HAP-1 (cell line): ENCODE measurements at places on chromosomes 2 and 18.

- DNase-seq: no peak
Observed at GRCh38 chr2:26891-27290, 19.4 kb downstream of the FAM110C start.

DNA sequence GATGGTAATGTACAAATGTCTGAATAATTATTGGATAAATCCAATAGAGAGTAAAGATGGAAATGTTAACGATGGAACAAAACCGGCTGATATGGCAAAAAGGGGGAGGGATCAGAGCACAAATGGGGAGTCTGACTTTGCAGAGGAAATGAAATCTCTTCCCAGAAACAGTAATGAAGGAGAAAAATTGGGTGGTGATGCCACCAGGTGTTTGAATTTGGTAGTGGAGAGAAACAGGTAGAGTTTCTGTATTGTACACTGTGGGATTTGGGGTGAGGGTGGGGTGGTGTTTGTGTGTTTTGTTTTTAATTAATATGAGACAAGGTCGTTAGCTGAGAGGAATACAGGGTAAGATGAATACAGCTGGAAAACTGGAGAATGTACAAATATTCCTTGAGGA is 20.4 kb upstream of the XDH start:
- no peak for DNase-seq

GRCh38 chr2:98896944-98897343 is 39.1 kb downstream of the CRACDL start:
- no peak for DNase-seq

DNA sequence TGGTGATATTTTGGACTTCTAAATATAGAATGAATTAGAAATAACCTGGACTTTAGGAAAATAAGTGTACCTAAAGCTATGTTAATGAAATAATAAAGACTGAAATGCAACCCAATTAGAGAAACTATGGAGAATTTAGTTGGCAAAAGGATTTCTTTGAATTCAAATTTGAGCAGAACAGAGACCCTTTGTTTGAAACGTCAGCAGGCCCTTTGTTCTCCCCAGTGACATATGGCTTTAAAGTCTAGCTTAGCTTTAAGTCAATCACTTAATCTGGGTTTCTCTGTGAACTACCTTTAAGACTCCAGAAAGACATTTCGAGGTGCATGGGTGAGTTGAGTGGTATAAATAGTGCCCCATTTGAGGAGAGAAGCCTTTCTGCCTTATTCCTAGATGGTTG is 130.5 kb upstream of the CREB1 start:
- peak; percentile 65 for DNase-seq

DNA sequence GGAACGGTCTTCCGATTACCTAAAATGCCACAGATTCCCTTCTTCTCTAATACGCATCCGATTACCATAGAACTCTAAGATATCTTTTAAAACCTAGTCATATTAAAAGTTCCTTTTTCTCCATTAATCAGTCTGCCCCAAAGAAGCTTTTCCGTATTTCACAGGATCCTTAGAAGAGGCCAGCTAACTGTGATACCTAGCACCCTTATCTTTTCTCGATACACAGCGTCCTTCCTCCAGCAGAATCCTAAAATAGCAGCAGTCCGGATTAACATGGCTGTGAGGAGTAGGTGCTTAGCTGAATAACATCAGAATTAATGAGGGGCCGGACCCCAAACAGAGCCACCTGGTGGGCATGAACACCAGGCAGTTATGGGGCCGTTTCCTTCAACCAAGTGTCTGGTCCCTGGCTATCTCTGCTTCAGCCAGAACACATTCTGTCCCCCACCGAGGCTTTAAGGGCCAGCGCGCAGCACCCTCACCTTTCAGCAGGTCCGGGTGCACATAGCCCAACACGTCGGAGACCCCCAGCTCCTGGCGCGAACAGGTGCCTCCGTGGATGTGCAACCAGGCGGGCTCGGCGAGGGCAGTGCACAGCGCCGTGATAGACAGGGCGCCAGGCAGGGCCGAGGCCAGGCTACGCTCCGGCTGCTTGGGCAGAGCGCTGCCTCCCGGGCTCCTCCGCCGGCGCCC is 995 bp downstream of the TMEM127 start:
- peak; percentile 53 for DNase-seq

- no peak for DNase-seq
Observed at GRCh38 chr18:44927127-44927849, 246.6 kb downstream of the SETBP1 start.

DNA sequence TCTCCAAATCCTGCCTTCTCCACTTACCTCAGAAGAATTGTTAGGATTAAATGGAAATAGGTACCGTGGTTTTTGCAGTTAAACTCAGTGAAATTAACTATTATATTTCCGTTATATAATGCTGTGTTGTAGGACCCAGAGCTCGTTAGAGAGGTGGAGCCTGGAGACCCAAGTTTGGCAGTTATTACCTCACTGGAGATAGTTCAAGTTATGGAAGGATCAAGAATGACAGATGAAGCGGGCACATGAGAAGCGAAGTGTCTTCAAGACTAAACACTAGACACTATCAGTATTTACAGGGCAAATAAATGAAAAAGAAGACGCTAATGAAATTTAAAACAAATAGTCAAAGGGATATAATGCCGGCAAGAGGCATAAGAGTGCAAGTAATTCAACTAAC is 866 bp downstream of the CWC22 start:
- DNase-seq: no peak

DNA sequence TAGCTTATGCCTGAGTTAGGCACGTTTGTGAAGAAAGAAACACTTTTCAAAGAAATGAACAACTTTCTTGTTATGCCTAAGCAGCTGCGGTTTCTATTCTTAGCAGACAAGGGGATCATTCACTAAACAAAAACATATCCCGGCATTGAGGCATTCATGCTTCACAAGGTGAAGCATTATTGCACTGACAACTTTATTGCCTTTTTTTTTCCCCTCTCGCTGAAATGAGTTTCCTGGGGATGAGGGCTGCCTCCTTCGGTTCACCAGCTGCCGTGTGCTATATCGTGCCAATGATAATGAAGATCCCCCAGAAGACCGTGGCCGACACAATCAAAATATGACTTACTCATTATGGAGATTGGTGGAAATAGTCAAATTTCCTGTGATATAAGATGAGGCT is 288.2 kb upstream of the ST6GAL2 start:
- no peak for DNase-seq

GRCh38 chr2:217951521-217952247 is 51.1 kb downstream of the TNS1 start:
- DNase-seq: no peak

- DNase-seq: no peak
Observed at GRCh38 chr2:225558399-225559071, 159.0 kb downstream of the NYAP2 start.

GRCh38 chr2:237892984-237893595 is 33.7 kb downstream of the RAMP1 start:
- peak; percentile 21 for DNase-seq

DNA sequence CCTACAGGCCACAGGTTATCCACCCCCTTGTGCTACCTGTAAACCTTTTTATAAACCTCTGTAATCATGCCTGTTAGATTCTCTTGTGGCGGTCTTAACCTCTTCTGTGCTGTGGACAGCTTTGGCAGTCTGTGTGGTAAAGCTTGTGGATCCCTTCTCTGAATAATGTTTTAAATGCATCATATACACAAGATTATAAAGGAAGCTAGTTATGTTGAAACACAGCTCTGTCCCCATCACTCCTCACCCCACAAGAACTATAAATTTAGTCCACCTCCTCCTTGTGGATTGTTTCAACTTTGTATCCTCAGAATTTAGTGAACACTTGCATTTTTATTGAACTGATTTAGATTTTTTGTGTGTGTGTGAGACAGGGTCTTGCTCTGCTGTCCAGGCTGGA is 107.7 kb downstream of the ICA1L start:
- DNase-seq: no peak

DNA sequence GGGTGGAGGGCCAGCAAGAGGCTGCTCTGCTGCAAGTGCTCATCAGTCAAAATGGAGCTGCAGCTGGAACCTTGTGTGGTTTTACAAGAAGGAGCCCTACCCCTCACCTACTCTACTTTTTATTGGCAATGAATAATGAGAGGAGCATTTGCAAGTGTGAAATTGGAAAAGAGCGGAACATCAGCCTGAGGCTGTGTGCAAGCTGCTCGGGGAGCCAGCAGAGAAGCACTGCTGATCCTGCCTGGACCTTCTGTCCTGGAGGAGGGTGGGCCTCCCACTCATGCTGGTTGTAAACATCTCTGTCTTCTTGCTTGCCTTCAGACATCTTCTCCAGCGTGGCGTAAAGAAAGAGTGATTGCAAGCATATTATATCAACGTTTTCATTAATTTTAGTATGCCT is 256.2 kb downstream of the DLGAP1 start:
- peak; percentile 35 for DNase-seq
